ENCODE measurements at places on chromosomes 16 and 17. TPM values are rescaled to one million over a fixed set of nuclear protein-coding genes. Genes with fewer than 3 reads are reported as not detected.

RAB11FIP4 gene
- total RNA-seq = 6.9 TPM

DNA sequence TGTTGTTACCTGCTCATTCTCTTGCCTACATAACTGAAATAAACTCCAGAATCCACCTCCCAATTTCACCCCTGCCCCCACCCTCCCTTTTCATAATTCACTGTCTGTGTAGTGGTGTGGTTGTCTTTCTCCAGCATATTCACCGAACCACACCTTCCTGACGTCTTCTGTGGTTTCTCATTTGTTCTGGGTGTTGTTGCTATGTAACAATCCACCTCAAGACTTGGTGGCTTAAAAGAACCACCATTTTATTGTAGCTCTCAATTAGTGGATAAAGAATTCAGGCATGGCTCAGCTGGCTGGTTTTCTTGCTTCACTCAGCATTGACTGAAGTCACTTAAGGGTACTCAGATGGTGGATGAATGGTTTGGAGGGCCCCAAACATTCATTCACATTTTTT is 229.8 kb downstream of the MAF start:
- no peak for DNase-seq

HS3ST3A1 gene
- 7.3 TPM for total RNA-seq

DNA sequence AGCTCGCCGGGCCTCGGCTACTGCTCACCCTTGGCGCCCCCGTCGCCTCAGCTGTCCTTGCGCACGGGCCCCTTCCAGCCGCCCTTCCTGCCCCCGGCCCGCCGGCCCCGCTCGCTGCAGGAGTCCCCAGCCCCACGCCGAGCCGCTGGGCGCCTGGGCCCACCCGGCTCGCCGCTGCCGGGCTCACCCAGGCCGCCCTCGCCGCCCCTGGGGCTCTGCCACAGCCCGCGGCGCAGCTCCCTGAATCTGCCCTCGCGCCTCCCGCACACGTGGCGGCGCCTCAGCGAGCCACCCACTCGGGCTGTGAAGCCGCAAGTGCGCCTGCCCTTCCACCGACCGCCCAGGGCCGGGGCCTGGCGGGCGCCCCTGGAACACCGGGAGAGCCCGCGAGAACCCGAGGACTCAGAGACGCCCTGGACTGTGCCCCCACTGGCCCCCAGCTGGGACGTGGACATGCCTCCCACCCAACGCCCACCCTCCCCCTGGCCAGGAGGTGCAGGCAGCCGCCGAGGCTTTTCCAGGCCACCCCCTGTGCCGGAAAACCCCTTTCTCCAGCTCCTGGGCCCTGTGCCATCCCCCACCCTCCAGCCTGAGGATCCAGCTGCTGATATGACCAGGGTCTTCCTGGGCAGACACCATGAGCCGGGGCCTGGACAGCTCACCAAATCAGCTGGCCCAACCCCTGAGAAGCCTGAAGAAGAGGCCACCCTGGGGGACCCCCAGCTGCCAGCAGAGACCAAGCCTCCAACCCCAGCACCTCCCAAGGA is 12.8 kb downstream of the MYO15A start:
- DNase-seq = no peak

- no peak for DNase-seq
These were observed 10.8 kb downstream of the LYRM1 start for GRCh38 chr16:20911361-20911760.

GRCh38 chr16:66205287-66206231 is 160.9 kb upstream of the CDH5 start:
- no peak for DNase-seq

- DNase-seq = no peak
These were observed 5.4 kb downstream of the SREBF1 start for GRCh38 chr17:17831208-17832031.

- DNase-seq = no peak
These were observed 21.2 kb downstream of the ARHGAP17 start for GRCh38 chr16:24993722-24994686.

DNA sequence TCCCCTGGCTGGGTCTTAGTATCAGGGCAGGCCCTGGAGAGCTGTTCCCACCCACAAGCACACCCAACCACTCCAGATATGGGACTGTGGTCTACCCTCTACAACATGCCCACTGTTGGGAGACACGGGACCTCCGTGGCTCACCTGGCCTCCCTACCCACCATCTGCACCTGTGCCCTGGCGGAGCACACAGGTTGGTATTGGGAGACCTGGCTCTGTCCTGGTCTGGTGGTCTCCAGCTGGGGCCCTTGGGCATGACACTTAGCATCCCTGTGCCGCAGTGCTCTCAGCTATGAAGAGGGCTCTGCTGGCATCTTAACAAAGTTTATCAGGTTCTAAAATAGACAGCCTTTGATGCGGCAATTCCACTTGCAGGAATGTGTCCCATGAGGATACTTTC is 5.8 kb downstream of the C16orf95 start:
- no peak for DNase-seq

DNA sequence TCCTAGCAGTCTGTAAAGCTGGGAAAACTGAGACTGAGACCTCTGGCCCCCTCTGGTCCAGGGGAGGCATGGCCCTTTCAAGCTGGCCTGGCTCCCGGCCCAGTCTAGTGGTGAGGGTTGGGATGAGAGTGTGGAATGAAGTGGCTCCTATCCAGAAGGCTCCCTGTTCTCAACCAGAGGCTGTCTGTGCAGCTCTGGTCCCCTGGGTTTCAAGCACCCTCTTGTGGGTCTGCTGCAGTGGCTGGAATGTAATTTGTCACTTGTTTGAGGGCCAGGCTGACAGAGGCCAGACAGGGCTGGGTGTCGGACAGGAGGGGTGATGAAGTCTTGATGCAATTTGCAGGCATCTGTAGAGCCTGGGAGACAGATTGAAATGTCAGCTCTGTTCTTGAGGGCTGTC is 22.1 kb upstream of the PHF12 start:
- DNase-seq = no peak

GRCh38 chr16:59148056-59148768 is 414.1 kb upstream of the GOT2 start:
- DNase-seq = no peak

GRCh38 chr17:59746849-59747445 is 39.5 kb downstream of the VMP1 start:
- DNase-seq = no peak

GRCh38 chr17:43579566-43580140 is 33.5 kb upstream of the ETV4 start:
- DNase-seq = no peak

- no peak for DNase-seq
These were observed at the start of gene HBM for GRCh38 chr16:165539-166374. TSS of gene HBM (plus strand) at chr16:165978. CDS start at chr16:165998, 20 bp downstream.

- DNase-seq = no peak
These were observed 726 bp upstream of the SLC13A5 start for GRCh38 chr17:6713918-6714271.

DNA sequence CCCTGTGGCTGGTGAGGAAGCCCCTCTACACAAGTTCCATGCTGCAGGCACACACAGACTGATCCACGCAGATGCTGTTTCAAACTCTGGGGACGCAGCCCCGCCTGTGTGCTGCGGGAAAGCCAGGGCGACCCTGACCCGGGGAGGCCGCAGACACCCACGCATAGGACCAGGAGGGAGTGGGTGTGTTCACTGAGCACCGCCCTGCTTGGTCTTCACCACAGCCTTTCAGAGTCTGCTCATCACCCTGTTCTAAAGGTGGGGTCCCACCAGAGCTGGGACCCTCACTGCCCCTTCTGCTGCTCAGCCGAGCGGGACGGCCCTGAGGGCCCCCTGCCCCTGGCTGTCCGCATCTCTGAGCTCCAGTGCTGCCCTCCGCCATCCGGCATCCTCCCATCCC is 7.5 kb downstream of the TSPAN10 start:
- DNase-seq = no peak

DNA sequence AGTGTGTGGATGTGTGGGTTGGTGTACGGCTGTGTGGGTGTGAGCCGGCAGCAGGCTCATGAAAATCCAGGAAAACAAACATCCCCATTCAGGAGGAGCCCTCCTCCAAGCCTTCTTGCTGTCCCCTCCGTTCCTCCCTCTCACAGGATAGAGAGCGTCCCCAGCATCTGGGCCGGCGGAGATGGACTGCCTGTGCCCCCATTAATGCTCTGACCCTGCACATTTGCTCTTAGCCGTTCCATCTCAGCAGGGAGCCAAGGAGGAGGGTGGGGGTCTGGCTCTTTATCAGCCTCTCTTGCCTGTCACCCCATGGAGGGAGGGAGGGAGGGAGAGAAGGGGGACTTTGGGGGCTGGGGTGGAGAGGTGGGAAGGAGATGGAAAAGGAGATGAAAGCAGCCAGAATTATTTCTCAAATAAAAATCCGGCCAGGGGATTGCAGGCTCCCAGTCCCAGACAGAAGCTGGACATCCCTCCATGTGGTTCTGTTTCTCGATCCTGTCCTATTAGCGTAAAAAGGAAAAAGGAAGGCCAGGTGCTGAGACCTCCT is 240.0 kb upstream of the ZFHX3 start:
- no peak for DNase-seq

DNA sequence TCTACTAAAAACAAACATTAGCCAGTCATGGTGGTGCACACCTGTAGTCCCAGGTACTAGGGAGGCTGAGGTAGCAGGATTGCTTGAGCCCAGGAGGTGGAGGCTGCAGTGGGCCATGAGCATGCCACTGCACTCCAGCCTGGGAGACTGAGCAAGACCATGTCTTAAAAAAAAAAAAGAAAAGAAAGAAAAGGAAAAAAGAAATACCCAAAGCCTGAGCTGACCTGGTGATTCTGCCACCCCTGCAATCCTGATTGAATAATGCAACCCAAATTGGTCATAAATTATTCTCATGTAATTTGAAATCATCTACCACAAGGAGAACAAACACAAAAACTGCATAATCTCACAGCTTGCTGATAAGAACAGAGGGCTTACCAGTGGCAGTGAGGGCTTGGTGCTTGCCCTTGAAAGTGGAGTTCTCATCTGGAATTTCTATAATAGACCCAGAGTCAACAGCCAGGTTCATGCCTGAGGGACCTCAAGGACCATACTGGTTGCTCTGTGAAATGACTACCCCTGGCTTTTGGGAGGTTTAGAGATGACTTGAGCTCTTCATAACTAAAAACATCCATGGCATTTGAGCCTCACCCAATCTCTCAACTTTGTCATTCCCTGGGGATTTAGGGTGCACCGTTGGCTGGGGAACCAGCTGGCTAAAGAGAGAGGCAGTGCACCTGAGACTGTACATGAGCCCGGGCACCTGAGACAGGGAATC is 35.4 kb upstream of the TMC5 start:
- no peak for DNase-seq

CDH5 gene
- total RNA-seq = 47.3 TPM

- no peak for DNase-seq
These were observed 45.0 kb downstream of the SOST start for GRCh38 chr17:43713494-43714162.

TNFRSF13B gene
- not detected for total RNA-seq

- DNase-seq = no peak
These were observed 104.6 kb downstream of the SEC14L1 start for GRCh38 chr17:77245162-77245926.

ODAD4 gene
- 5.2 TPM for total RNA-seq

GRCh38 chr17:11644265-11645212 is 46.3 kb downstream of the DNAH9 start:
- DNase-seq = peak; percentile 76

- DNase-seq = no peak
These were observed 11.6 kb downstream of the ZSCAN10 start for GRCh38 chr16:3087243-3088235.

GRCh38 chr16:49277386-49277742 is 4.3 kb downstream of the CBLN1 start:
- DNase-seq = no peak

NPIPA2 gene
- total RNA-seq = 0.87 TPM

PPL gene
- total RNA-seq = 189 TPM

DNA sequence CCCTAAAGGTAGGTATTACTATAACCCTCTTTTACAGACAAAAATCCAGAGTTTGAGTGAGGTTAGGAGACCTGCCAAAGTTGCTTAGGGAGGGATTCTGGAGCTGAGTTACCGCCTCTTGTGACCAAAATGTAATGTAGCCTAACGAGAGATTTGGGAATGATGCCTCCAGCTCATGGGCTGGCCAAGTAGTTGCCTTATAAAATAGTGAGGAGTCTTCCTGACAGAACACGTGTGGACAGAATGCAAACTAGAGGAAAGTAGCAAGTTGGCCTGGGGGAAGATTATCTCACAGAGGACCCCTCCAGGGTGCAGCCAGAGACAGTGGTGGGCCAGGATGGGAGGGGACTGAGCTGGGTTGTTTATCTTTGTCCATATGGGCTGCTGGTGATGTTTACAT is 543.7 kb upstream of the CDH11 start:
- DNase-seq = no peak

USP31 gene
- 10.5 TPM for total RNA-seq

VAT1L gene
- 19.0 TPM for total RNA-seq

GRCh38 chr16:16014329-16015224 is 65.2 kb downstream of the ABCC1 start:
- DNase-seq = peak; percentile 28

GRCh38 chr17:69960755-69961154 is 114.3 kb upstream of the KCNJ16 start:
- DNase-seq = peak; percentile 10

GRCh38 chr17:38579083-38579480 is 26.7 kb downstream of the SRCIN1 start:
- no peak for DNase-seq

ITGB4 gene
- total RNA-seq = 211 TPM

KRT33A gene
- total RNA-seq = not detected

GRCh38 chr17:54948380-54948779 is 20.1 kb downstream of the COX11 start:
- DNase-seq = no peak

DNA sequence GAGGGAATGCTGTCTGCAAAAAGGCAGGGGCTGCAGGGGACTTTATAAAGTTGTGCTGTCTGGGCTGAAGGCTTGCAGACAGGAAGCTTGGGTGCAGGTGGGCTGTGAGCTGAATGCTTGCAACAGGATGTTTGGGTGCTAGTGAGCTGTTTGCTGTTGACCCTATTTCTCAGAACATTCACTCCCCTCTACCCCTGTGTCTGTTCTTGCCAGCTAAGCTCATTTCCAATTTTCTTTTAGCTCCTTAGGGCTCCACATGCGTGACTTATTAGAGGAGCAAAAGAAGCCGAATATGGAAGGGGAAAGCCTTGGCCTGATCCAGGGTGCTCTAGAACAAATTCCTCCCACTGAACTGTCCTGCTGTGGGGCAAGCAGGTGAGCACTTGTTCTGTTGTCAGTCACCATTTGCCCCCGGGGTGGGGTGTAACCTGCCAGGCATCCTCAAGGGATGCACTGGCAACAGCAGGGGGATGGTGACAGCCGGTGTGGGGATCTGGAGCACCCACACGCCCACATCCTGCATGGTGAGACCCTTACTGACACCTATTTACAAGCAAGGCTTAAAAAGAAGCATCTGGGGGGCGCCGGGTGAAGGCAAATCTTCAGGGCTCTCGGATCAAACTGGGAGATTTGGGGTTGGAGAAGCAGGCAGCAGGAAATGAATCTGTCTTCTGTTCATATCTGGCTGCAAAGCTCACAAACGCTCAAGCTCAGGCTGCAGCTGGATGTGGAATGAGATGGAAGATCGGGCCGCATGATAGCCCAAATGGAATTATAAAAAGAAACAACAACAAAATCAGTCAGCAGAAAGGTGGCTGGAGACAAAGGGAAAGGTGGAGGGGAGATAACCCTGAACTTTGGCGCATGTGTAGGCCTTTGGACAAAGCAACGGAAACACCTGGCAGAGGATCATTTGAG is 21.1 kb upstream of the NUP93 start:
- DNase-seq = no peak

PGS1 gene
- 57.5 TPM for total RNA-seq

- no peak for DNase-seq
These were observed 2.2 kb upstream of the BAHCC1 start for GRCh38 chr17:81392909-81393654.

GRCh38 chr16:46768809-46769208 is 20.7 kb upstream of the MYLK3 start:
- no peak for DNase-seq

AATK gene
- total RNA-seq = 373 TPM

Measured in tibial nerve (tissue), 4 donors.